ENCODE measurements at places on chromosomes 5 and 9.
A peak's percentile ranks its signal among the peaks of the same experiment; 100 is the strongest.

DNA sequence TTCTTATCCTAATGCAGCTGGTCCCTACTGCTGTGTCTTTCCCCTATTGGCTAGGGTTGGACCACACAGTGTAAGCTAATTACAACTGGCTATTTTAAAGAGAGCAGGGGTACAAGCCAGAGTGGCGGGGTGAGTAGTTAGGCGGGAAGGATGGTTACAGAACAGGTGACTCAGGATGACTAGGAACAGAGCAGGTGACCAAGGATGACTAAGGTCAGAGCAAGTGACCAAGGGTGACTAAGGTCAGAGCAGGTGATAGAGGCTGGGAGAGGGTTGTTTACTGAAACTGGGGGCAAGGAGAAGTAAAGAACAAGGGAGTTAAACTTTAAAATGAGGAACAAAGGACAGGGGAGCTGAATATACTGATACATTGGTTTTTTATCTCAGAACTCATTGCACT, 125.4 kb downstream of the PTTG1 start:
- no peak for DNase-seq

GRCh38 chr5:68216245-68217046, 890 bp downstream of the PIK3R1 start:
- DNase-seq, result no peak

- no peak for DNase-seq
Measured at GRCh38 chr9:122005597-122005996, 87.5 kb downstream of the TTLL11 start.

DNA sequence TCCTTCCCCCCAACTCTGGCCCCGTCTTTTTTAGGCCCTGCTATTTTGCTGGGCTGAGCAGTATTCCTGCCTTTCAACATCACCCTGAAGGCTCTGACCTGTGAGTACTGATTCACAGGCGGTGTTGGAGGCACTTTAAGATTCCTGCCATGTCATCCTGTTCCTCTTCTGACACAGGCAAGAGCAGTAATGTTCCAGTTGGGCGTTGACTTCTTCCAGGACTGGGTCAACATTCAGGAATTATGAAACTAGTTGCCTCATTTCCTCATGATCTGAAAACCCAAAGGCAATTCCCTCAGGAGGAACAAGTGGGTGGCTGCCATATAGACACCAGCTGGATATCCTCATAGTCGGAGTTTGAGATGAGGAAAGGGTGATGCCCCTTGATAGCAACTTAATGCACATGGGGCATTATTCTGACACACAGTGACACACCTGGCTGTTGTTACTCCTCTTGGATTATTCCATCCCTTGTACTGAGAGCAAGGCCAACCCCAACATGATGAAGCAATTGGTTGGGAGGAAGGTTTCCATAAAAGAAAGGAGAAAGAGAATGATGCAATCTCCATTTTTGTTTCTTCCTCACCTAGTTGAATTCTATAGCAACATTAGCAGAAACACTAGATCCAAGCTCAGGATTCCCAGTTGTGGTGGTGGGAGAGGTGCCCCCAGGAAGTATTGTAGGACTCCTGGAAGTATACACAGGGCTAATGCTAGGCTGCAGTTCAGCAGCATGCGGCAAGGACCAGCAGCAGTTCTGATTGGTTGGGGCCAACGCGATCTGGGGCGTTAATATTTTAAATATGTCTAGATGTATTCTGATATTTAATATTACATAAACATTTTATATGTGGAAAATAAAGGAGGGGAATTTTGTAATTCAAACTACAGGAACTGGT, 19.6 kb upstream of the GLRX start:
- DNase-seq, result no peak

DNA sequence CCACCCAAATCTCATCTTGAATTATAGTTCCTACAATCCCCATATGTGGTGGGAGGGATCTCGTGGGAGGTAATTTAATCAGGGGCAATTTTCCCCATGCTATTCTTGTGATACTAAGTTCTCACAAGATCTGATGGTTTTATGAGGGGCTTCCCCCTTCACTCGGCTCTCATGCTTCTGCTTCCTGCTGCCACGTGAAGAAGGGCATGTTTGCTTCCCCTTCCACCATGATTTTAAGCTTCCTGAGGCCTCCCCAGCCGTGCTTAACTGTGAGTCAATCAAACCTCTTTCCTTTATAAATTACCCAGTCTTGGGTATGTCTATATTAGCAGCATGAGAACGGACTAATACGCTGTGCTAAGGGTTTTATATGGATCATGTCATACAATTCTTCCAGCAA, 72.3 kb downstream of the TLE4 start:
- no peak for DNase-seq

DNA sequence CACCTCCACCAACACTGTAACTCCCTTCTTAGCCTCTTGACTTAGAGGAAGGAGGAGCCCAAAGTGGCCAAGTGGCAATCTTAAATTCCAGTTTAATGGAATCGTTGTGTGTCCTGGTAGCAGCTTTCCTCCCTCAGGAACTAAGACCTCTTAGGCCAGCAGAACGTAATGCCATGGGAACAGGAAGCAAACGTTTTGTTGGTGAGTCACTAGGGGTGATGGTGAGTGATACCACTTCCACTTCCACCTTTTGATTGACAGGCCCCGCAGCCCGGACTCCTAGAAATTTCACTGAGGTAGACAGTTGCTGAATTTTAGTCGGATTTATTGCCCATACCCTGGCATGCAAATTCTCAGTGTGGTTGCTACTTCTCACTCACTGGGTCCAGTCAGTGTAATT, 94.2 kb upstream of the FBN2 start:
- DNase-seq, result no peak

DNA sequence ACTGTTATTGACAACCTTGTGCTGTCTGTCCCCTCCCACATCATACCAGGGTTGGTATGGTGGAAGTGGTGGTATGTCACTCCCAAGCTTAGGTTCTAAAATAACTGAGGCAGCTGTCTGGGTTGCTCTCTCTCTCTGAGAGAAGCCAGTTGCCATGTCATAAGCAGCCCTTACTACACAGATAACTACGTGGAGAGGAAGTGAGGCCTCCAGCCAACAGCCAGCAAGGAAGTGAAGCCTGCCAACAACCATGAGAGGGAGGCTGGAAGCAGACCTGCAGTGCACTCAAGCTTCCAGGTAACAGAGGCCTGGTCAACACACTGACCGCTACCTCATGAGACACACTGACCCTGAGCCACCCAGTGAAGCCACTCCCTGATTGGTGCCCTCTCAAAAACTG, 18.6 kb downstream of the CTNNAL1 start:
- no peak for DNase-seq

DNA sequence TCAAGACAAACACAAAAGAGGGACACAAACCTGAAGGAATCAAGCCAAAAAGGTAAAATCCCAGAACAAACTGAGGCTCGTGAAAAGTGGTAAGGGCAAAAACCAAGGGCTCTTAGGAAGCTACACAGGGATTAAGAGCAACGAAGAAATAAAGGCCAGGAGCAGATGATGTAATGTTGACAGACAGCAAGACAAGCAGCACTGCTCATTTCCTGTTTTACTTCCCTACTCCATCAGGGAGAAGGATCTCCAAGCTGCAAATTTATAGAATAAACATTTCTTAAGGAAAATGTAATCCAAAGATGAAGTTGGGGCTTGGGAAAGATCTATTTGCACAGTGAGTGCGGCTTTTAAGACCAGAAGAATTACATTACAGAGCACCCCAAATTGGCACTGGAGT, 182.3 kb upstream of the MAP1B start:
- DNase-seq, result no peak

GRCh38 chr9:14529054-14529453, 164.2 kb downstream of the ZDHHC21 start:
- no peak for DNase-seq

GRCh38 chr5:180180421-180180820, 28.6 kb downstream of the RASGEF1C start:
- no peak for DNase-seq

DNA sequence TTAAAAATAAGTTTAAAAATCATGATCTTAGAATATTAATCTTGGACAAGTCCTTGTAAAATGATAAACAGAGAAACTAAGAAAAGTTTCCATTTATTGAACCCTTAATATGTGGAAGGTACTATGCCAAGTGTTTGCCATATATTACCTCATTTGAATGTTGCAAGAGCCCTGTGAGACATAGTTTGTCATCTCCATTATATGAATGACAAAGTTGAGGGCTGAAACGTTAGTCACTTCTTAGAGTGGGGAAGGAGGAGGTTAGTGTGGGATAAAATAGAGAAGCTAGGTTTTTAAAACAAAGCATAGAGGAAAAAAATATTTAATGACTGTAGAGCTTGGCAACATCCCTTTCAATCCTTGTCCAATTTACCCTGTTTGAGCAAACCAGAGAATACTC, 2.0 kb downstream of the TNC start:
- DNase-seq, result peak; percentile 86

- no peak for DNase-seq
Measured at GRCh38 chr5:150144246-150144801, 11.3 kb downstream of the PDGFRB start.

GRCh38 chr5:175343308-175343707, 100.7 kb downstream of the DRD1 start:
- no peak for DNase-seq

DNA sequence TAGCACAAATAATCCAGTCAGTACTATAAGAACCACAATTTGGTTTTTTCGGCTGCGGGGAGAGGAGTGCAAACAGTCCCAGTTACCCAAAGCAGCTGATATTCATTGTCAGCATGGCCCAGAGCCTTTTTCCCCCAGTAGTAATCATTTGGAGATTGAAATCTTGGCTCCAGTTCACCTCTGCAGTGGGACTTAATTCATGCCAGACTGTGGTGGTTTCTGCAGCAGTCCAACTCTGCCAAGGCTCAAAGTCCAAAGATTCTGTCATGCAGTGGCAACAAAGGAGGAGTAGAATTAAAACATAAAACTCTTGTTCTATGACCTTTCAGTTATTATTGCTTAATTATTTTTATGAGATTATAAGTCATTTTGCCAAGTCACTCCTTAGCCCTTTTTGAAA, 25.0 kb upstream of the TRIM36 start:
- no peak for DNase-seq

DNA sequence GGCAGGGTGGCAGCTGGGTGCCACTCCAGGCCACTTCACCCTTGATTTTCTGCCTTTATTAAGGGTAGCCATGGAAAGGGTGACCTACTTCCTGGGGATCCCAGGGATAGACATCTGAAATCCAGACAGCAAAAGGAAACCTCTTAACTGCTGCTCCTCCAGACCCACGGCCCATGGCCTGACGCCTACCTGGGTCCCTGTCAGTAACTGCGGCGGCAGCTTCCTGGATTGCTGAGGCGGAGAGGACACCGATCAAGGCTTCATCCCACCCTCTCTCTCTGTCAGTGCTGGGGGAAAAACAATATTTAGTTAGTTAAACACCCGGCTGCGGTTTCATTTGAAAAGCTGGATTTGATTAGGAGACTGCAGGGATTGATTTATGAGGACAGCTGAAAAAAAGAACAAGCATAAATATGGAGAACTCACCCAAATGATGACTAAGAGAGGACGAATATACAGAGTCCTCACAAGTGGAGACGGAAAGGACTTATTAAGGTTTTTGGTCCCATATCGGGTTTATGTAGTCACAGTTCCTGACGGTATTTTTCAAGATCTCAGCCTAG, 158.7 kb upstream of the KLF4 start:
- no peak for DNase-seq

- DNase-seq, result no peak
Measured at GRCh38 chr5:106408570-106408969, 1262.2 kb downstream of the EFNA5 start.

- DNase-seq, result no peak
Measured at GRCh38 chr5:157026789-157027424, 32.0 kb downstream of the HAVCR1 start.

DNA sequence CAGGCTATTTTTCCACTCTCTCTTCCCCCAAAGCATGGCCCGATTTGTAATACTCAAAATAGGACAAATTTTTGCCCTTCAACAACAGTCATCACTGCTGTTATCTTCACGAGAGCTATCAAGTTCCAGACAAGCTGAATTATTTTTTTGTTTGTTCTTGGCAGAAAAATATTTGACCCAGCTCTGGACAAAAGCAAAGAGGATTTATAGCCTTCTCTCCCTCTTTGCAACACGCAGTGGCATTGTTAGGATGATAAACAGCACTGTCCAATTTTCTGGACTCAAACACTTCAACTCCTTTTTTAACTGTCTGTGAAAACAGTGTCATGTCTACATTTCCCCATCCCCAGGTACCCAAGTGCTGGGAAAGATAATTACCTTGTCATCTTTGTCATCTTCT, 160.3 kb downstream of the SLF1 start:
- DNase-seq, result no peak

- DNase-seq, result peak; percentile 99
Measured at GRCh38 chr5:169350759-169351240, 49.9 kb upstream of the SLIT3 start.

- DNase-seq, result no peak
Measured at GRCh38 chr5:149859746-149860145, 84.8 kb downstream of the PDE6A start.

DNA sequence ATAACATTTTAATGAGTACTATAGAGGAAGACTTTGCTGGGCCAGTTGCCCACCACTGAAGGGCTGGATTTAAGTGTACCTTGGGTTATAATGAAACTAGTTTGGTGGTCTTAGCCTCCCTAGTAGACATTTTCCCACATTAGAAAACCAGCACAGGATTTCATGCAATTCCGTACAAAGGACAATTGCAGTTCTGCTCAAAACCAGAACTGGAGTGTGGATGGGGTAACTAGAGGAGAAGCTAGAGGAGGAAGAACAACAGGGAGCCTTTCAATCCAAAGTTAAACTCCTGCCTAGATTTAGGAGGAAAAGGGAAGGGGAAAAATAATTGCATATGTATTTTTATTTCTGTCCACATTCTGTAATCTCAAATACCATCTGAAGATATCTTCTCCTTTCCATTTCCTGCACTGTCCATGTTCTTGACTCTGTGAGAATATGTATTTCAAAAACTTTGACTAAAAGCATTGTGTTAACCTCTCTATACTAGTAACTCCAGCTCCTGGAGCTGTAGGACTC, 97.5 kb upstream of the SSBP2 start:
- DNase-seq, result no peak

- DNase-seq, result peak; percentile 11
Measured at GRCh38 chr5:22852807-22853660, at the start of gene CDH12. Gene CDH12 (minus strand): TSS chr5:22853344.

- DNase-seq, result peak; percentile 34
Measured at GRCh38 chr5:21919414-21920022, 933.6 kb downstream of the CDH12 start.

GRCh38 chr5:98993512-98993911, 64.7 kb upstream of the CHD1 start:
- no peak for DNase-seq

DNA sequence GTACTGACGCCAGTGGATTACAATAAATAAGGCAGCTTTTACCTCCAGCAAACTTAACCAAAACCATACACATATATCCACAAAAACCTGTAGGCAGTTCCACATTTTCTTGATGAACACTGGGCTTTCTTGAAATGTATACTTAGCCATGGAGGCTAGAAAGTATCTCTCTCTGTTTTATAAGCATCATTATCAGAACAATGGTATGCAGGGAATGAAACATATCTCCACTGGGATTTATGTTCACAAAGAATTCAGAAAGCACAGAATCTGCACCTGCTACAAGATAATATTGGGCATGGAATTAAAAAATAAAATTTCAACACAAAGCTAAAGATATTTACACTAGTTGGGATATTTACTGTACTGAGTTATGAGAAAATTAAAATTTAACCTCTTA, 126.1 kb upstream of the RASA1 start:
- no peak for DNase-seq

All from HS-5 (cell line).